ENCODE measurements at places on chromosomes 2 and 18.

DNA sequence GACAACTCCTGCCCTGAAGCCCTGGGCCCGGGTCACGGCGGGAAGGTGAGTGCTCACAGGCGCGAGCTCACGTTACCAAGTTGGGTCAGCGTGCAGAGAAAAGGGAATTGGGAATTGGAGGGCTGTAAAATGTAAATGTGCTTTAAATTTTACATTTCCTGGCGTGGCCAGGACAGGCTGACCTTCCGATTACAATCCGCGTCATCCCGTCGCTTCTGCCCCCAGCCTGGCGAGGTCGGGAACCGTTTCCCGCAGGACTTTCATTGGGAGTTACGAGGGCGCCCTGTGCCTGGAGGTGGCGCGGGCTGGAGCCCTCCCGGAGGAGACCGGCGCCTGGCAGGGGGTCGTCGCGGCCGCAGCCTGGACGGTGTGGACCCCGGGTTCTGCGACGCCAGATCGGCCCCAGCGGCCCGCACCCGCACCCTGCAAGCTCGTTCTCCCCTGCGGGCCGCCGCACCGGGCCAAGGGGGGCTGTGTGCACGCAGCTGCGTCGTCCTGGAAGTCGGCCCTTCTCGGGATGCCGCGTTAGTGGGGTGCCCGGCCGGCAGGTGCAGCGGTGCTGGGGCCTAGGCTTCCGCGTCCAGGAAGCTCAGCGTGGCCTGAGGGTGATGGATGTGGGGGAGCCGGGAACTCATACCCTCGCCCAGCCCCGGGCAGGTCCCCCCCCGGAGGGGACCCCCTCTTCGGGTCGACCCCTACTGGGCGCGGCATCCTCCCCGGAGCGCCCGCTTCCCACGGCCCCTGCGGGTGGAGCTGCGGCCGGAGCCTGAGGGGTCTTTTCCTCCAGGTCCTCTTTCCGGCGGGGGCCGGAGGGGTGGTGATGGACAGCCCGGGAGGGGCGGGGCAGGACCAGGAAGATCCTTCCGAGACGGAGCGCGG, 63.9 kb downstream of the LRRFIP1 start:
- no peak for DNase-seq

GRCh38 chr2:137205324-137205723, 440.0 kb downstream of the THSD7B start:
- DNase-seq: no peak

- DNase-seq: no peak
Observed at GRCh38 chr2:129760669-129761068, 218.8 kb upstream of the RAB6C start.

GRCh38 chr2:46311651-46312223, 14.5 kb downstream of the EPAS1 start:
- DNase-seq: no peak

DNA sequence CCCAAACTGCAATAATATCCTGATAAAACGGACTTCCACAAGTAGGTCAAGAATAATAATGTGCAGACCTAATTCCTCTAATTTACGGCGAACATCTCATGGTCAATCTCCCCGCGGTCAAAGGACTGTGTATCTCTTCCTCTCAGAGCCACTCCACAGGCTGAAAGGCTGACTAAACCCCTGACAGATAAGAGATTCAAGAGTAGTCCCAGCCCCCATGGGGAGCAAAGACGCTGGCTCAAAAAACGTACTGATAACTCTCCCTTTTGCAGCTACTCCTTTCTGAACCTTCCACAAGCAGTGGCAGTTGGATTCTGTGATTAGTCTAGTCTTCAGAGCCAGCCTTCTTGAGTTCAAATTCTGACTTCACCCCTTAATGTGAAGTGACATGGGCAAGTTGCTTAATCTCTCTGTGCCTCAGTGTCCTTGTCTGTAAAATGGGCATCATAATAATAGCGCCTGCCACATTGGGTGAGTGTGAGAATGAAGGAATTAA, 19.7 kb upstream of the IL18R1 start:
- no peak for DNase-seq

DNA sequence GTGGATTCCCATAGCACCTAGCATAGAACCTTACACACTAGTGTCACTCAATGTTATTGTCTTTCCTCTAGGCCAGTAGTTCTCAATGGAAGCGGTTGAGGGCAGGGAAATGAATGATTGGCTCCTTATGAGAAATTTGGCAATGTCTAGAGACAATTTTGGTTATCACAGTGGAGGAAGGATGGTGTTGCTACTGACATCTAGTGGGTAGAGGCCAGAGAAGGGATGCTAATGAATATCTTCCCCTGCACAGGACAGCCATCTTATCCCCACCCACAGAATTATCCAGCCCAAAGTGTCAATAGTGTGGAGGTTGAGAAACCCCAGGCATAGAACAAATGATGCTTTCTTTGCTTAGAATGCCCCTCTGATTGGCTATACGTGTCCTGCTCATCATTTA, 15.8 kb downstream of the C18orf63 start:
- DNase-seq: no peak

DNA sequence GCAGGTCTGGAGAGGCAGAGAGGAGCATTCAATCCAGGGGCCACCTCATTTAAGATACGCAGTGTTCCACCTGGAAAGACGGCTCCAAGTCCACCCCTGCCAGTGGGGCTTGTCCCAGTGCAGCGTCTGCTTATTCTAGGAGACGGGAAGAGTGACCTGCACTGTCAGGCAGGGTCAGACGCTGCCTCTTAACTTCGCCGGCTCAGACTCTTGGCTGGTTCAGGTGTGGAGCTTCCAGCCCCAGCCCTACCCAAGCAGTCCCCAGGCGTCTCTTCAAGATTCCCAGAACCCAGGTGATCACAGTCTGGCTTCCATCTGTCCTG, 208.5 kb downstream of the TFCP2L1 start:
- no peak for DNase-seq

- no peak for DNase-seq
Observed at GRCh38 chr2:112195167-112195766, 57.1 kb downstream of the FBLN7 start.

GRCh38 chr18:44758861-44759631, 78.4 kb downstream of the SETBP1 start:
- DNase-seq: peak; percentile 65

GRCh38 chr2:217553202-217553601, 449.6 kb downstream of the TNS1 start:
- DNase-seq: no peak

- no peak for DNase-seq
Observed at GRCh38 chr2:122236152-122236874, 480.9 kb downstream of the TSN start.

DNA sequence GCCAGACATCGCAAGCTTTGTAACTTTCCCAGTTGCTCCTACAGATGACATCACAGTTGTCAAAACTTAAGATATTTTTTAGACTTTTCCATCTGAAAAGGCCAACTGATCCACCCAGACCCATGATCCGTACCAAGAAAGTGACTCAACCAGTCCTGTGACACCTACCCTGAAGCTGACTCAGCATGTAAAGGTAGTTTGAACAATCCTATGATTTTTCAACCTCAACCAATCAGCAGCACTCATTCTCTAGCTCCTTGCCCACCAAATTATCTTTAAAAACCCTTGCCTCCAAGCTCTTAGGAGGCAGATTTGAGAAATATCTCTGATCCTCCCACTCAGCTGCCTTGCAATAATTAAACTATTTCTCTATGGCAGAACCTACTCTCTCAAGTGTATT, 1686.7 kb upstream of the LRRTM1 start:
- DNase-seq: no peak

DNA sequence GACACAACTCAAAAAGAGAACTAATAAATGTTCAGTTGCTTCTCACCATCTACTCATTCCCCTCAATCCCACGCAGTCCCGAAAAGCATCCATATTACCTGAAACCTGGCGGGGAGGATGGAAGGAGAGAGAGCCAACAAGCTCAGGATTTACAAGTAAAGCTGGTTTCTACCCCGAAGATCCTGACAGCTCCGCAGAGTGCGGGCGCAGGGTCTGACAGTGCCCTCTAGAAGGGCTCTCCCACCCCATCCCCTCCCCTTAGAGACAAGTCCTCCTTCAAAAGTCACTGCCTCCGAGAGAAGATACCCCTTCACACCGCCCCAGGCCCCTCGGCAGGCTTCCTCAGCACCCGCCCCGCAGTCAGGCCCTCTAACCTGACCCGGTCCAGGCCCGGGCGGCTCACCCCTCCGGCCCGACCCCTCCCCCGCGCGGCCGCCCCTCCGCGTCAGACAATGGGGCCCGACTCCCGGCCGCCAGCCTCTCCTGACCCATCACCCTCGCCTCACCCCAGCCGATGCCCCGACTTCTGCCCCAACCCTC, 550 bp downstream of the RAB1A start:
- DNase-seq: peak; percentile 77

GRCh38 chr2:205758051-205758450, 75.8 kb downstream of the NRP2 start:
- DNase-seq: no peak

DNA sequence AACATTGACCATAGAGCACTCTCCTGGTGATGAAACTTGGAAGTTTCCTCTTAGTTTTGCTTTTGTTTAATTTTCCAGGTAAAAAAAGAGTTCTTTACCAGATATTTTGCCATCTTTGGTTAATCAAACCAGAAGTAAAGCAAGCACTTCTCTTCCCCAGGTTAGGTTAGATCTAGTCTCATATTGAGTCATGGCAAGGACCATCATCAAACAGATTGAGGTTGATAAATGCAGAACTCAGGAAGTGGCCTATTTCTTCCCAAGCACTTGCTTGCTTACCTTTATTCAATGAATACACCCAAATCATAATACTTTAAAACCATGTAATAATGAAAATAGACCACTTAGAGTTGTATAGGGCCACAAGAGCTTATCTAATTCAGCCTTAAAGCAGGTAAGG, 23.4 kb downstream of the DNAH6 start:
- no peak for DNase-seq

DNA sequence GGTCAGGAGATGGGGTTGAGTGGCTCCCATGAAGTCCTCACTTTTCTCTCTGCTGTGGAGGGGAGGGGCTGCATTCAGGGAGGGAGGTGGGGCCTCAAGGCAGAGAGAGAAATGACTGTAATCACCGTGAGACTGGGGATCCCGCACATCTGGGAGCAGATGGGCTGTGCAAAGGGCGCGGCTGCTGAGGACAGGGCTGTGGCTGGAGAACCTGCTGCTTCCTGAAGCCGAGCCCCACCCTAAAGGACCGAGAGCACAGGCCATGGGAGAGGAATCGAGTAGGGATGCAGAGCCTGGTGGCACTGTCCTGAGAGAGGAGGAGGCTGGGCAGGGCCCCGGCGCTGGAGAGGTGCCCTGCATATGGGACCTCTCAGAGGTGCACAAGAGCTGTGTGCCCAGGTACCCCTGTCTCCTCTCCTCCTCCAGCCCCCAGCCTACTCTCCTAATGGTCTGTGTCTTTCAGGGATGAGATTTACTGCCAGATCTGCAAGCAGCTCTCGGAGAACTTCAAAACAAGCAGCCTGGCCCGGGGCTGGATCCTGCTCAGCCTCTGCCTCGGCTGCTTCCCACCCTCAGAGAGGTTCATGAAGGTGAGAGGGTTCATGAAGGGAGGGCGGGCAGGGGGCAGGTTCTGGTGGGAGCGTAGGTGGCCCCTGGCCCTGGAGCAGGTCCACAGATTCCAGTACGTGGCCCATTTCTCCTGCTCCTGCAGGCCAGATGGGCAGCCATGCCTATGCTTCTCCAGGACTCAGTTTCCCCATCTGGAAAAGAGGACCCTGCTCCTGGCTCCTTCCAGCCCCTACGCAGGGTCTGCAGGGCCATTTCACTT, 25.9 kb upstream of the GPR17 start:
- DNase-seq: no peak

GRCh38 chr2:120700659-120701058, 35.0 kb upstream of the GLI2 start:
- no peak for DNase-seq

DNA sequence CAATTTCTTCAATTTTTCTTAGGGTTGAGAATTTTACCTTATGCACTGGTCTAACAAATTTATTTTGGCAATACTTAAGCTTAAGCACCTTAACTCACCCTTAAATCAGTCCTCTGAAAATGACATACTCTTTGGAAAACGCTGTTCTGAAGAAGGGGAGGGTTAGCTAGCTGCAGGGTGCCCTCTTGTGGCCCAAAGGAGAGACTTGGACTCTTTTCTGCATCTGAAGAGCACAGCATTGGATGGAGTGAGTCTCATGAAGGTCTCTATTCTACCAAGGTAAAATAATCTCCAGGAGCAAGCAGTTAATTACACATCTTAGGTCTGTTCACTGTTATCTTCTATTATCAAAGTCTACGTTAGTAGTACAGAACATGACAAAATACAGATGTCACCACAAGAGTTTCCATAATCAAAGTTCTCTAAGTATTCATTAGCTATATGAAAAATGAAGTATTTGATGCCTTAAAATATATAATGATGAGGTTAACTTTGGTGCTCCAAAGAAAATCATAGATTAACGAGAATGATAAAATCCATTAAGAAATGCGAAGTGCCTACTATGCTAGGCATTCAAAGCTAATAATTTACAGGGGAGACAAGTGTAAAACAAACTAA, 24.4 kb downstream of the PUM2 start:
- DNase-seq: peak; percentile 51

DNA sequence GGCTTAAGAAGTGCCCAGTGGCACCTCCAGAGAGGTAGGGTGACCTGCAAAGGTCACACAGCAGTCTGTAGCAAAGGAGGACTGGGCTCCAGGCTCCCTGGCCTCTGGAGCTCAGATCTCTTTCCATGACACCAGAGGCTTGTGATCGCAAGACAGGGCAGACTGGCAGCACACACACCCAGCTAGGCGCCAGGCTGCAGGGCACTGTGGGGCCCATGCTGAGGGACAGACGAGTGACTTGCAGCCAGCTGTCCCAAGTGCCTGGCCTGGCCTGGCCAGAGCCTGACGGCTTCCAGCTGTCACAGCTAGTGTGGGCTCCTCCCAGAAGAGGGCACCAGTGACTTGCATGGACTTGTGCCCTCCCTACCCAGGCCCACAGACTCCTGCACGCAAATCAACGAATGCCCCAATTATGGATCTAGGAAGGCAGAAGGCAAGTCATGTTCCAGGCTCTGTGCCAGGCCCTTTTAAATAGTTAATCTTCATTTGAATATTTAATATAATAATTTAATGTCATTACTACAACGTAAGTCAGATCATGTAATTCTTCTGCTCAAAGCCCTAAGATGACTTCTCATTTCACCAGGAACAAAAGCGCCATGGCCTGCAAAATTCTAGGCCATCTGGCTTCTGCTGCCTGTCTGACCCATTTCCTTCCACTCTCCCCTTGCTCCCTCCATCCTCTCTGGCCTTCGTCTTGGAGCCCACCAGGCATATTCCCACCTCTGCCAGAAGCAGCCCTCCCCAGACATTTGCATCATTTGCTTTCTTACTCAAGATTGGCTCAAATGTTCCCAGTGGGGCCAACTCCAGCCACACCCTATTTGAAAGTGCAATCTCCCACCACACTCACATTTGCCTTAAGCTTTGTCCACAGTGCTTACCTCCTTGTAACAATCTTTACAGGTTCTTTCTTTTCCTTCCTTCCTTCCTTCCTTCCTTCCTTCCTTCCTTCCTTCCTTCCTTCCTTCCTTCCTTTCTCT, 3.7 kb upstream of the SPEG start:
- no peak for DNase-seq

DNA sequence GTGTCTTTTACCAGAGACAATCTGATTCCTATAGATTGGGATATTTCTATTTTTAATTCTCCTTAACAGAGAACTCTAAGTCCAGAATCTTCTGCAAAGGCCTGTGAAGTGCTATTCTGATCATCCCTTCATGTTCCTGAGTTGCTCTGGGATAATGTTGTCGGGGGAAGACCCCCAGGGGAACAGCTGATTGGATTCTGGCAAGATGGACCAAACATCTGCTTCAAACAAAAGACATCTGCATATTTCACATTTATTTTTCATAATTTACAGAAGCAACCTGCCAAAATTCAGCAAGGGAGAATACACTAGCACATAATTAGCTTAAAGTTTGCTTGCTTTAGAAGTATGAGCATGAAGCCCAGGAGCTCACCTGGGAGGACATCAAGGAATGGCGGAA, 116.0 kb upstream of the ETAA1 start:
- DNase-seq: no peak

GRCh38 chr2:23418461-23418911, 33.5 kb downstream of the KLHL29 start:
- DNase-seq: no peak

Measured in bone marrow (tissue), 2 donors.